ENCODE measurements at places on chromosomes 7 and 10.
A peak's percentile ranks its signal among the peaks of the same experiment; 100 is the strongest.

GRCh38 chr7:157377436-157378124 lies 40.8 kb downstream of the DNAJB6 start:
- no peak for DNase-seq

DNA sequence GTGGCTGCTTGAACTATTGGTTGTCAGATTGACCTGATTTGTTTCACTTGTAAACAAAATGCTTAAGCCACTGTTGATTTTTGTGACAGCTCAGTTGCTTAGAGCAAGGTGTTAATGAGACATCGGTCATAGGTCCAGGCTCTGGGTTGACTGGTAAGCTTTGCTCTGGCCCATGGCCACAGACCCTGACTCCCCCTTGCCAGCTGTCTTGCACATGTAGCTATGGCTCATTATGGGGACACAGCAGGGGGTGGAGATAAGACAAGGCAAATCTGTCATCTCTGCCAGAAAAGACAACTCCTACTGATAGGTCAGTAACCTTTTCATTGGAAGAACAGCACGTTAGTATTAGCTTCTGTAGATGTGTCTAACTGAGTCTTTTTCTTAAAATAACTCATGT lies 95.3 kb downstream of the KAT6B start:
- DNase-seq: no peak

DNA sequence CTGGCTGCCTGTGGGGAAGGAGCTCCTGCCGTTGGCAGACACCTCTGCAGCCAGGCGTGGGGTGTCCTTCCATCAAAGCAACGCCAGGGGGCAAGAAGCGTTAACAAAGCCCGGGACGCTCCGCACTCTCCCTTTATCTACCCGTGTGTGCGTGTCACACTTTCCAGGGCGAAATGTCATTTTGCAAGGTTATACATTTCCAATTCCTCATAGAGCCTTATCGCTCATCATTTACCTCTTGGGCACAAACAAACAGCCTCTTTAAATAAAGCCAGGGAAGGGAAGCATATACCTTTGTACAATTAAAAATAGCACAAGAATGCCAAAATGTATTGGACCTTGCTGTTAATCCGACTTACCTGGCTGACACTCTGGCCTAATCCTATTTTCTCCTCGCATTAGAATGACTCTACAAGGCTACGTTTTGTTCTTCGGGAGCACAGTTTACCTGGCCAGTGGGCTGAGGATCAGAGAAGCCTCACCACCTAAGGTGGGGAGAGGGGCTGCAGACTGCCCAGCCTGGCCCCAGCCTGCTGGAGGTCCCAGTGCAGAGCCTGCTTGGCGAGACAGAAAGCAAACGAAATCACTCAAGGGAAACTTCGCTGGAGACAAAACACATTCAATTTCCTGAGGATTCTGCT lies 77.6 kb upstream of the EN2 start:
- DNase-seq: peak; percentile 87

- no peak for DNase-seq
These were observed 25.8 kb downstream of the BRAF start for GRCh38 chr7:140898786-140899536.

DNA sequence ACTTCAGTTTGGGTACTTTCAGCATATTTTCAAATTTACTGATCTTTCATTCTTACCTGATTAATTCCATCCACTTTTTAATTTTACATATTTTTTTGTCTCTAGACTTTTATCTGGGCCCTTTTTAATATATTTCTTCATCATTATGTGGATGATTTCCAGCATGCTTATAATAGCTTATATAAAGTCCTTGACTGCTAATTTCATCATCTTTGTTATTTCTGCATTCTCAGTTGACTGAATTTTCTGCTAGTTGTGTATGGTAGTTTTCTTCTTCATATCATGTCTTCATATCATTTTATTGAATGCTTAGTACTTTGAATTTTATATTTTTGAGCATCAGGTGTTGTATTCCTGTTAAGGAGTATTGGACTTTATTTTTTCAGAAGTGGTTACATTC lies 39.6 kb downstream of the STAM start:
- no peak for DNase-seq

GRCh38 chr10:18582803-18583202 lies 68.6 kb downstream of the NSUN6 start:
- DNase-seq: no peak

- no peak for DNase-seq
These were observed 52.2 kb upstream of the PDGFA start for GRCh38 chr7:571718-572415.
